ENCODE measurements at places on chromosomes 1 and 21. TPM values are rescaled to one million over a fixed set of nuclear protein-coding genes. Genes with fewer than 3 reads are reported as not detected.

CRYAA gene
- not detected for total RNA-seq

OR6N1 gene
- not detected for total RNA-seq

C8B gene
- total RNA-seq = not detected

LDLRAD2 gene
- total RNA-seq = not detected

NECTIN4 gene
- 0.12 TPM for total RNA-seq
